Central memory CD4-positive, alpha-beta T cell (primary cell): ENCODE measurements at places on chromosomes 11 and 22.

- no peak for DNase-seq
These were observed 80.4 kb downstream of the LRRC4C start for GRCh38 chr11:41379084-41379483.

DNA sequence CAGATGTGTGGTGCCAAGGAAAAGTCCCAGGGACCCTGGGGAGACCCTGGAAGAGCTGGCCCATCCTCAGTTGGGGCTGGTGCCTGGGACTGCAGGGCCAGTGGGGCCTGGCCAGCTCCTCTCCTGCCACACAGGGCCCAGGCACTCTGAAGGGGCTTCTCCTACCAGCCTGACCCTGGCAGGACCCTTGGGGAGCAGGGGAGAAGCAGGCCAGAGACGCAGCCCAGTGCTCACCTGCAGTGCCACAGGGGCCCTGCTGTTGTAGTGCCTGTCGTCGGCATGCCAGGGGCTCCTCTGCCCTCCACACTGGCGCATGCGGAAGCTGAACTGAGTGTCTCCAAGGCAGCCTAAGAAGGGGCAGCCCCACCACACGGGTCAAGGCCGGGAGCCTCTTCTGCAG is 9.1 kb downstream of the DENND6B start:
- DNase-seq = no peak

- DNase-seq = no peak
These were observed 43.7 kb downstream of the PIWIL3 start for GRCh38 chr22:24730864-24731263.

DNA sequence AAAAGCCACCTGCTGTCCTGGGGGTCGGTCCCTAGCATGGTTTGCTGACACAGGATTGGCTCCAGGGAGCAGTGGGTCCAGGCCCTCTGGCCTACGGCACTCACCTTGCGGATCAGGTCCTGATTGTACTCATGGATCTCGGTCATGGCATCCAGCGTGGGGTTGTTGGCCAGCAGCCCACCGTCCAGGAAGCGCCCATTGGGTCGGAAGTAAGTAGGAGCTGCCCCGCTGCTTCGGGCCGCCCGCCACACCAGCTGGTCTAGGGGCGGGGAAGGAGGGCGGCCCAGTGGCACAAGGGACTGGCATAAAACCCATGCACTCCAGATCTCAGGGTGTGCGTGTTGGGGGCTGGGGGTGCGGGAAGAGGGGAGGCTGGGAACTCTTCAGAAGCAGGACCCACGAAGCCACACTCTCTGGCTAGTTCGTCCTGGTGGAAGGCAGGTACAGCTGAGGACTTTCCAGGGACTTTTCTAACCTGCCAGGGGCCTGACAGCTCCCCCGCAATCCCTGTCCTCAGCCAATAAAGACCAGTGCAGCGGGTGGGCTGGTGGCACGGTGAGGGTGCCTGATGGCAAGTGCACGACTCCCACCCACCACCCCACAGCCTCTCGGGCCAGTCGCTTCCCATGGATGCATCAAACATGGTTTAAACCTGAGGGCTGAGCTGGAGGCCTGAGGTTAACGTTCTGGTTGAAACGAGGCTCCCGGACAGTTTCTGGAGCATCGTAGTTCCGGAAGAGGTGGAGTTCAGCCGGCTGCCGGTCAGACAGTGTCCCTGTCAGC is 5.1 kb upstream of the BAIAP2L2 start:
- no peak for DNase-seq

GRCh38 chr11:43130616-43131015 is 181.2 kb upstream of the API5 start:
- DNase-seq = no peak

DNA sequence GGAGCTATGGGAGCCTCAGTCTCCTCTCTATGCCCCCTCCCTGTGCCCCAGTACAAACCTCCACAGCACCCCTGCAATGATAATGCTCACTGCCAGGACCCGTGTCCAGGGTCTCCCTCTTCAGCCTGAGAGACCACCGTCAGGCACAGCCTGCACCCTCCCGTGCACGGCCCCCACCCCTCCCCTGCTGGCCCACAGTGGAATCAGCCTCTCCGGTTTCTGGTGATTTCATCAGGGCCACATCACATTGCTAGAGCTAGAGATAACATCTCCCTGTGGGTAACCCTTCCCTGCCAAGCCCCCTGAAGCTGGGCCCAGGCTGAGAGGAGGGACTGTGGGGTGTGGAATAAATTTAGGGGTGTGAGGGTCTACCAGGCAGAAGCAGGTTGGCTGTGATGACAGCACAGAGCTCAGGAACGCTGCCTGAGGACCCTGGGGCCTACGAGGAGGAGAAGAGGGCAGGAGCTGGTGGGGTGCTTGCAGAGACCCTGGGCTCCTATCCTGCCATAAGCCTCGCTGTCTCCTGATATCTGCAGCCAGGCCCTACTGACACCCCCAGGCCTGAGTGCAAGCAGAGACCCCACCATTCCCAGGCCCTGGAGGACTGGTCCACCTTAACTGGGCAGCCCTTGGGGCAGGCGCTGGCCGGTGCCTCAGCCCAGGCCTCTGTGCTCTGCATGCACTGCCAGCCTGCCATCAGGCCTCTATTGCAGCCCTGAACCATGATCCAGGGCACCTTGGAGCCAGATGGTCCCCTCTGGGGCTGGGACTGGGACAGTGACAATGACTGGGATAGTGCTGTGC is at the start of gene KLHDC7B:
Gene KLHDC7B (plus strand): TSS at position 378 of the 804 bp plus-strand sequence. CDS start 345 bp downstream, at position 723.
- DNase-seq = no peak

GRCh38 chr11:43784866-43785265 is 95.8 kb upstream of the ALKBH3 start:
- no peak for DNase-seq

DNA sequence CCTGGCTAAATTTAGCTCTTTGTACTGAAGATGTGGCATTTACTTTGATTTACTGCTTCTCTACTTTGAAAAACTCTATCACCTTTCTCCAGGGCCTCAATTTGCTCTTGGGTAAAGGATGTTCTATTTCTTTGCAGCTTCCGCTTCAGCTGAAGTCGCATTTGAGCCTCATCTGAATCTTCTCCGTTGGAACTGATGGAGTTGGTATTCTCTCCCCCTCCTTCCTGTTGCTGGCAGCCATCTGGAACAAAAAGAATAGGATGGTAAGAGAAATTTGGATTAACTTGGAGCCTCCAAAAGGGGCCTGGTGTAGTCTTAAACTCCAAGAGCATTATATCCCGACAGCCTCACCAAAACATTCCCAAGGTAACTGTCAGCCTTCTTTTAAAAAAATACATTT is 16.6 kb downstream of the PAX6 start:
- no peak for DNase-seq

- DNase-seq = no peak
These were observed 16.3 kb upstream of the PANX1 start for GRCh38 chr11:94112206-94112953.
